Stimulated activated CD4-positive, alpha-beta T cell treated with anti-CD3 and anti-CD28 coated beads, Interleukin-2, amount 100 ng/mL, for 24 hours (primary cell): ENCODE measurements at places on chromosomes 3 and 15.

DNA sequence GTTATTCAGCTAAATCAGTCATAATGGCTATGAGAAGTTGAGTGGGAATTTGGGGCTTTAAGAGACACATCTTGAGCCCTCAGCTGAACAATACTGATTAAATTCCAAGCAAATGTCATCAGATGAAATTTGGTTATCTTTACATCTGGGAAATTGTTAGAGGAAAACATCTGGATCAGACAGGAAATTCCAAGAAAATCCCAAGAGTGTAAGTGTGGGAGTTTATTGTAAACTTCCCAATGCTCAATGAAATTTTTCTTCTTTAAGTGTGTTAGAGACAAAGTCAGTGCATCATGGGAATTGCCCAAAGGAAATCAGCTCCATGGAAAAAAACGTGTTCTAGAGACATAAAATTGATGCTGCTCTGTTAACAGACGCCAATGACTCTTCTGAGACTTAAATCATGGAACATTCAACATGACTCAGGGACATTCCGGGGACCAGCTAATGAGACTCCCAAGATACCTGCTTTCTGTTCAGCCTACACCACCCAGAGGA lies 19.8 kb upstream of the DCLK3 start:
- no peak for DNase-seq

- DNase-seq = no peak
Observed at GRCh38 chr3:187792521-187792920, 47.3 kb upstream of the BCL6 start.

- no peak for DNase-seq
Observed at GRCh38 chr3:9783954-9784353, 8.3 kb downstream of the TADA3 start.

DNA sequence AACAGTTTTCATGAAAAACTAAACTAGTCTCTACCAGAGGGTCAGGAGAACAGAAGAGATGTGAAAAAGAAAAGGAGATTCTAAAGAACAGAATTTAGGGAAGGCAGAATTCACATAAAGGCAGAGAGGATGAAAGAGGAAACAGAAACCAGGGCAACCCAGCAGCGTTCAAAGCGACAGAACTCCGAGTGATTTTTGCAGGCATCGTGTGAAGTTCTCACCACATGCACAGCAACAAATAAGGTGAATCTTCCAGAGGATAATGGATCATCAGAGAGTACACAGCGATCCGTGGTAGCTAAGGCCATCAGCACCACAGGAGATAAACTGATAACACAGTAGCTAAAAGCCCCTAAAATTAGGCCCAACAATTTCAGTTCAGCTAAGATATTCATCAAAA lies 250.8 kb upstream of the THBS1 start:
- DNase-seq = no peak

DNA sequence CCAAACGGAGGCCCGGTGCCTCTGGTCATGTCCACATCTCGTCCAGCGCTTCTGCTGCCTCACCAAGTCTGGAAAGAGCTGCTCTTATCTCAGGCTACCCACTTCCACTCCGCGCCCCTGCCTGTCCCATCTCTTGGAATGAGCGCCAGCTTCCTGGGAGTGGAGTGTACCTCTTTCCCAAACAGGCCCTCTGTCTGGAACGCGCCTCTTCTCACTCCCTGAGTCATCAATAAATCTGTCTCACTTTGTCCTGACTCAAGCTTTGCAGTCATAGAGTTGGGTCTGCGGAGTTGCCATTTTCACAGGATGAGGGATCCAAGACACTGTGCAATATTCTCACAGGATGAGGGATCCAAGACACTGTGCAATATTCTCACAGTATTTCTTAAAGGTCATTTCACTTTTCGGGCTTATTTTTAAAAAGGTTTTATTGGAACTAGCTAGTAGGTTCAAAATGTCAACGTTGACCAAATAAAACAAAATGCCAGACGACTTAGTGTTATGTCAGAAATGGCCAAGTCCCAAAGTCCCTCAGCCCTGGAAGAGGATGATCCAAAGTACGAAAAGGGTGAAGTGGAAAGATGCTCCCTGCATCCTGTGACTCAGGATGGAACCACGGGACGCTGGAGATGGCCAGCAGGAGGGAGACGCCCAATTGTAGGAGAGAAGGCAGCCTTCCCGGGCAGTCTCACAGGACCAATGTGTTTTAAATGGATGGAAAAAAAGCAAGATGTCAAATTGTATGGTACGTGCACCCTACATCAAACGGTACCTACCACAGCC lies 81.1 kb downstream of the CHSY1 start:
- no peak for DNase-seq

DNA sequence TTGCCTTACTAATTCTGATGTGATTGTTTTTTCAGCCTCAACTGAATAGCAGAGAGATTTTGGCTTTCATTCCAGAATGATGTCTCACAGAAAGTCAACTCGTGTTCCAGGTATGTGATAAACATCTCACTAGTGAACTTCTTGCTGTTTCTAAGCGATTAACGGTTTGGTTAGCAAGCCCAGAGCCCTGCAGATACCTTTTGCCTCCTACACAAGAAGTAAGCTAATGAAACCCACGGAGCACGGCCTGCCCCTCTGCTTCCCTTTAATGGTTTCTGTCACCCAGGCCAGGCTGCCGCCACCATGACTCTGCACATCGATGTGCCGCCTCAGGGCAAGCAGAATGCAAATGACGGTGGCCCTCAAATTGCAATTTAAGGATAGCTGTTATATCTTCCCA lies 155.9 kb upstream of the ICE2 start:
- DNase-seq = no peak

GRCh38 chr3:179107617-179108016 lies 36.0 kb upstream of the ZMAT3 start:
- DNase-seq = no peak

DNA sequence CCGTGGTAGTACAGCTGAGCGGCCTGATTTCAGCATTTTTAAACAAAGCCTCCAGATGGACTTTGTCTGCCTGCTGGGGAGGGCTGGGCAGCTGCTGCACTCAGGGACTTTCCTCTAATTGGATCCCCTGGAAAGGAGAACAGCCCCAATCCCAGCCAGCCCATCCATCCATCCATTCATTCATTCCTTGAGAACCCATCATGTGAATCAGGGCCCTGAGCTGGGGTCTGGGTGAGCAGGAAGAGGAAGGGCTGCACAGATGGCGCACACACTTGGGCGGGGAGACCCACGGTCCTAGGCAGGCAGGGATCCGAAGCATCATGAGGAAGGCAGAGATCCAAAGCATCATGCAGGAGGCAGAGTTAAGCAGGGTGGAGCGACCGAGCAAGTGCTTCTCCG lies 45.7 kb downstream of the TPRA1 start:
- DNase-seq = no peak

- DNase-seq = no peak
Observed at GRCh38 chr3:159273608-159274007, 471.8 kb downstream of the MFSD1 start.

GRCh38 chr3:11095932-11096265 lies 58.4 kb upstream of the HRH1 start:
- no peak for DNase-seq

GRCh38 chr3:182544542-182544941 lies 248.8 kb upstream of the ATP11B start:
- no peak for DNase-seq

- no peak for DNase-seq
Observed at GRCh38 chr3:37096288-37096687, 78.1 kb downstream of the LRRFIP2 start.

DNA sequence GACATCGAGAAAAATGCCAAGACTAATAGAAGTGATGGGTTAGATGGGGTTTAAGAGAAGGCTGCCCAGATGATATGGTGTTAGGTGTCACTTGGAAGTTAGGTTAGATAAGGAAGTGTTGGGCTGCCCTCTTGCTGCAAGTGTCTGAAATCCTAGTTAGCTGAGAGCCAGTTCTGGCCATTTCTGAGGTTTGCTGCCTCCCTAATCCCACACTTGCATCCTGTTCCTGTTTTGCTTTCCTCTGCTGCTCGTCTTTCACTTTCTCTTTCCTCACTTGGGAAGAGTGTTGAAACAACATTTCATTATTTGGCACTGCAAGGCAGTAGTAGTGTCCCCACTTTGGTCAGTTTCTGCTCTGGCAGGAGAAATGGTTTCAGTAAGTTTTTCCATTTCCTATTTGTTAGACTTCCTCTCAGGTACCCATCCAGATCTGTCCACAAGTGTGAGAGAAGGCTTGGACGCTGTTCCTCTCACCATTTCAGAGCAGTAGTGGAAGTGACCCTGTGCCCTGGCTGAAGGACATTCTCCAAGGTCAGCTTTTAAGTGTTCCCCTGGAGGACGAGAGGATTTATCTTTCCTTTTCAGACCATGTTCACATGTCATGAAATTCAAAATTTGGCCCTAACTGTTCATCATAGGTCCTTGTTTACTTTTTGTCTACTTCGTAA lies 93.3 kb downstream of the ADAMTSL3 start:
- DNase-seq = no peak

DNA sequence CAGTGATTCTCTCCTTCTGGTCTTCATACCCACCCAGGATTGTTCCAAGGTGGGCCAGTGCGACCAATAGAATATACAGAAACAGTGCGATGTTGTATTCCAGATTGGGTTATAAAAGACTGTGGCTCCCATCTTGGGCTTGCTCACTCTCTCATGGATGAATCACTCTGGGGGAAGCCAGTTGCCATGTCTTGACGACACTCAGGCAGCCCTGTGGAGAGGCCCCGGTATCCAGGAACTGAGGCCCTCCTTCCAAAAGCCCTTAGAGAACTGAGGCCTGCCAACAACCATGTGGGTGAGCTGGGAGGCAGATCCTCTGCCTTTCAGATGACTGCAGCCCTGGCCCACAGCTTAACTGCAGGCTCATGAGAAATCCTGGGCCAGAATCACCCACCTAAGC lies 57.2 kb downstream of the SH3GL3 start:
- DNase-seq = no peak

DNA sequence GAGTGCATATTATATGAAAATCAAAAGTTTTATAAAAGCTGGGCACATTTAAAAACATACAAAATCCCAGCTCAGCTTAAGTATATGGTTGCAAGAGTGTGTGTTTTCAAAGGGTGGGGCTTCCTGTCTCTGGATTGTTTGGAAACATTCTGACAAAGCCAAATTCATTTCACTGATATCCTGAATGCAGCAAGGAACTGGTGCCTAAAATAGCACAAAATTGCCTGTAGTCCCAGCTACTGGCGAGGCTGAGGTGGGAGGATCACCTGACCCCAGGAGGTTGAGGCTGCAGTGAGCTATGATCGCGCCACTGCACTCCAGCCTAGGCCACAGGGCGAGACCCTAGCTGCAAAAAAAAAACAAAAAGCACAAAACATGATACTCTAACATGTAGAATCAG lies 13.0 kb upstream of the TJP1 start:
- no peak for DNase-seq

GRCh38 chr15:69127306-69127705 lies 33.1 kb upstream of the GLCE start:
- DNase-seq = no peak

GRCh38 chr3:177827511-177828207 lies 630.4 kb upstream of the TBL1XR1 start:
- no peak for DNase-seq

- DNase-seq = no peak
Observed at GRCh38 chr3:62046326-62046725, 327.0 kb downstream of the FEZF2 start.

GRCh38 chr3:127264794-127265514 lies 22.9 kb downstream of the PRR20G start:
- no peak for DNase-seq

- DNase-seq = no peak
Observed at GRCh38 chr15:27323801-27324200, 352.8 kb downstream of the GABRG3 start.

- DNase-seq = no peak
Observed at GRCh38 chr3:37806505-37807200, 55.0 kb upstream of the CTDSPL start.

GRCh38 chr3:136120373-136121348 lies 75.5 kb downstream of the MSL2 start:
- DNase-seq = no peak

DNA sequence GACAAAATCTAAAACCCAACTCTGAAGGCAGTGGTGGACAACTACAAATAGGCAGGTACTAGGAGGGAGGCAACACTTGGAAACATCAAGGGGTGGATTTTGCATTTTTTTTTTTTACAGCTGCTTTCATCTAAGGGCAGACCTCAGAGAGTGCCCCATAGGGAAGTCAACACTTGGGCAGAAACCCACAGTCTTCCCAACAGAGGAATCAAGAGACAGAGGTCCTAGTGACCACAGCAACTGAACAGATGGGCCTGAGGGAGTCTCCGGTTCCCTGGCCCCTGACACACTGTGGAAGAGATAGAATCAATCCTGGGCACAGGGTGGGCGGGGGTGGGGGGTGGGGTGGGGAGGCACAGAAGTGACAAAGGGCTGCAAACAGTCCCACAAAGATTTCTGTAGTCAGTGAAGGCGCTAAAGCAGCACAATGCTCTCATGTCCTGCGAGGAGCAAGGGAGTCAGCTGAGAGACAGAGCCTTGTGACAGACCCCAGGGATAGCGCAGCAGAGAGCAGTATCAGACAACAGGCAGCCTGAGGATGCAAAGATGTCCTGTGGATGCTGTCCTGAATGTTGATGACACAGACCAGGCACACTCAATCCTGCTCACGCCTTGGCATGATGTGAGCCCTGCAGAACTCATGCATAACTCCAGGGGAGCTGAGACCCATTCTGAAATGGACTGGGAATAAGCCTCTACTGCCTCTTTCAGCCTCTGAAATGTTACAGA lies 6.9 kb upstream of the RFTN1 start:
- no peak for DNase-seq

GRCh38 chr3:60803216-60804173 lies 447.8 kb downstream of the FHIT start:
- no peak for DNase-seq

- no peak for DNase-seq
Observed at GRCh38 chr15:90239371-90239770, 5.4 kb downstream of the GDPGP1 start.

DNA sequence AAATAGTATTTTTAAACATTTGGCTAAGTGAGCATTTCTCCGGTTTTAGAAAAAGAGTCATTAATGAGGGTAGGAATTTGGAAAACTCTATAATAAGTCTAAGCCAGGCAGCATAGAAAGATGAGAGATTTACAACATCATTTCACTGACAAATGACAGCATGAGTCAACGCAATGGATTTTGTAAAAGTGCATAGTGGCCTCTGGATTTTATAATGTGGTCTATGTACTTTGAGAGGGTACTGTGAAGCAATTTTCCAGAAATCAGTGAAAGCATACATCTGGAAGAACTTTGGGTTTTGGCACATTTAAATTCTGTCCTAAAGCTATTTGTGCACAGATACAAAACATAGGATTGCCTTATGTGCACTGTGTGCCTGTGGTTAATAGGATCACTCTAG lies 130.8 kb upstream of the CCNL1 start:
- DNase-seq = no peak

GRCh38 chr3:23372285-23372684 lies 169.2 kb downstream of the UBE2E2 start:
- no peak for DNase-seq

DNA sequence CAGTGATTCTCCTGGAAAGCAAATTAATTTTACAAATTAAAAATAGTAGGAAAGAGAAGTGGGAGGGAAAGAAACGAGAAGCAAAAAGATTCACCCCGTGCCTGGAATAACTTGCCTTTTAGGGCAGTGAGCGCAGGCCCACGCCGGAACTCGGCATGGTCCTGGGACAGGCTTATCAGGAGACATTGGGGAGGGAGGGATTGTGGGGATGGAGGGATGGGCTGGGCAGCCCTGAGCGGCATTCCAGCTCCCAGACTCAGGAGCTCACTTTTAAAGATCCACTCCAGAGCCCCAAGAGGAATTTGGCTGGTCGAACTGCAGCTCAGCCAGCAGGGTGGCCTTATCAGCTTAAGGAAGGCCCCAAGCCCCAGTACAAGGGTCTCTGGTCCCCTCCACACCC lies 117.9 kb downstream of the ADCY5 start:
- DNase-seq = no peak
